CD4-positive, alpha-beta T cell treated with Interleukin-2 at 100 ng/mL for 4 hours (primary cell): ENCODE measurements at places on chromosomes 7 and 10.

DNA sequence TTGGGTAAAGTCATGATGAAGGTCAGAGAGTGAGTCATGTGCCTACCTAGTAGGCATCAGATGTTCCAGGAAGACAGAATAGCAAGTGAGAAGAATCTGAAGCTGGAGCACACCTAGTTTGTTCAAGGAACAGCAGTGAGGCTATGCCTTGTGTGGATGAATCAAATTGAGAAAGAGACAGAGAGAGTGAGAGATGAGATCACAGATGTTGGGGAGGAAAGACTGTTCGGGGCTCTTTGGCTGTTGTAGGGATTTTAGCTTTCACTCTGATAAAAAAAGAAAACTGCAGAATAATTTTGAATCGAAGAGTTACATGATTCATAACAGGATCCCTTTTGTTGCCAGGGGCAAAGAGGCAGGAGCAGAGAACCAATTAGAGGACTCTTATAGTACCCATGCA lies 6.3 kb downstream of the LIPF start:
- DNase-seq = no peak

GRCh38 chr7:140364819-140365218 lies 33.5 kb downstream of the SLC37A3 start:
- DNase-seq = no peak

DNA sequence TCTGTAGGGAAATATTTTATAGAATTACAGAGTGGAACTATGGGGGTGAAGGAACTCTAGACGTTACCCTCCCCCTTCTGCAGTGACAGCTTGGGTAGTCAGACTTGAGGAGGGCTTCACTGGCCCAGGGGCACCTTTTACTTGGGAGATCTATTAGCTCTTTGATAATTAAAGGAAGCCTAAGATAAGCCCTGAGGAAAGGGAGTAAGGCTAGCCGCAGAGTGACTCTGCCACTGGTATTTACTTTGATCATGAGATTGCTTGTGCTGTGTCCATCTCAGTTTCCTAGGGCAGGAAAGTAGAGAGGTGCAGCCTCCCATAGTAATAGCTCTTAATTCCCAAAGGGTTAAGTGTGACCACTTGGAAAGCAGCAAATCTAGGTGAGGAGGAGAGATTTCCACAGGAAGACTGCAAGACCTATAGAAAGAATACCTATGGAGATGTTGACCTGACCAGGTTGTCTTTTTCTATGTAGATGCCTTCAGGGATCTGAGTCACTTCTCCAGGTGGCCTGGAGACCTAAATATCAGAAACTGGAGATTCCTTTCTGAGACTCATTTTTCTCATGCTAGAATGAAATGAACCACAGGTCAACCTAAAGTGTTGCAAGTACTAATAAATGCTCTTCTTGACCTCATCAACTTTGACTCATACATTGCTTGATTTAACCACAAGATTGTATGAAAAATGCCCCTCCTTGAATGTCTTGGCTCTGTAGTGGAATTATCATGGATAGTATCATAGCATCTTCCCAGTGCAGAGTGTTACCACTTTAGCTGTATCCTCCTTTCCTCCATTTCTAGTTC lies 447.3 kb upstream of the GHITM start:
- no peak for DNase-seq

GRCh38 chr10:61632057-61632670 lies 30.6 kb upstream of the CABCOCO1 start:
- no peak for DNase-seq

- DNase-seq = peak; percentile 8
Observed at GRCh38 chr10:3622845-3623621, 162.0 kb downstream of the KLF6 start.

DNA sequence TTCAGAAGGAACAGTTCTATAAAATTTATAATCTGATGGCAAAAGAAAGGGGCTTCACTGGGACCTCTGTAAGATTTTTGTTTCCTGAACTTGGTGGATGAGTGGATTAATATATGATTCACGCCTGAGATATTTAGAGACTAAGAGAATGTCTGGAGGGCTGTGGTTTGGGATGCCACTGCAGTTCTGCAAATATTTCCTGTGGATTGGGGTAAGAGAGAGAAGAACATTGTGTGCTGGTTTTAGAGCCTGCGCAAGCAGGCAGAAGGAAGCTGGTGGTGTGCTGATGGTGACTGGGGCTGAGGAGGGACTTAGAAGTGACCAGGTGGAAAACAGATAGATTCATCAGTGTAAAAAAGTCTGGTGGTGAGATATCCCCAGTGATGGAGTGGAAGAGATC lies 87.0 kb downstream of the SUGCT start:
- DNase-seq = no peak

DNA sequence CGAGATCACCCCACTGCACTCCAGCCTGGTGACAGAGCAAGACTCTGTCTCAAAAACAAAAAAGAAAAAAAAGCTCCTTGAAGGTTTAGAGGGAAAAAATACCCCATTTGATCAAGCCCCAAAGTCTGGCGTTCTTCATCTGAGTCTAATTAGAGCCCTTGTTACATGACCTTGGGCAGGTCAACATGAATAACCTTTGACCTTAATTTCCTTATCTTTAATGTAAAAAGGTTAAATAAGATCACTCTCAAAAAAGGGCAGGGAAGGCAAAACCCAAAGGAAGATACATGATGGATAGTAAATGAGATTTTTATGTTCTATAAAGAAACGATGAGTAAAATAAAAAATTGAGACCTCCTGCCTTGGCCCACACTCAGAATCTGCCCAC lies 40.3 kb downstream of the SLC37A3 start:
- no peak for DNase-seq

- DNase-seq = peak; percentile 3
Observed at GRCh38 chr10:99234041-99234790, 1.4 kb downstream of the HPSE2 start.

DNA sequence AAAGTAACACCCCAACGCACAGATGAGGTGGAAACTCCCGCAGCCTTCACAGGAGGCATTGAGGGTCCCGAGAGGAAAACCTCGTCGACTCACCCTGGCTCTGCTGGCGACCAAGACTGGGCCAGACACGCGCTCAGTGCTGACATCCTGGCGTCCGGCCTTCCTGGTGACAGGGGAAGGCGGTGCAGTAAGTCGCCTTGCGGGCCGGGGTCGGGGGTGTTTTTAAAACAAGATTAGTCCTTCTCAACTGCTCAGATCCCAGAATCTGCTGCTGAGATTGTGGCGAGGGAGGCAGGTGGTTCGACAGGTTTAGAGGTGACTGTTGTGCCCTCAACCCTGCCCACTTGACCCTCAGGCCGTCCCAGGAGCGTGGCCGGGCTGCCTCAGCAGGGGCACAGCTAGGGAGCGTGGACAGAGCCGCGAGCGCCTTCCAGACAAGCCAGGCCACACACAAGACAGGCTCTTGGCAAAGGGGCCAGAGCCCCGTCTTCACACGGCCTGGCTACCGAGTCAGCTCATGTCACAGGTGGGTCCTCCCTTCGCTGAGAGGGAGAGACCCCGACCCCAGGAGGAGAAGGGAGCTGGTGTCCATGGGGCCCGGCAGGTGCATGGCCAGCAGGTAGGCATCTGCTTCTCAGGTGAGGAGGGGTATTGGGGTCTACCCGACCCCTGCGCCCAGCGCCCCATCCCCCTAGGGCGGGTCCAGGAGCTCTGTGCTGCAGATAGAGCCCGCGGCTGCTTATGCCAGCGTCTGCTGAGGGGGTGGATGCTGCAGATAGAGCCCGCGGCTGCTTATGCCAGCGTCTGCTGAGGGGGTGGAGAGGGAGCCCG lies 81.6 kb downstream of the DNAJB6 start:
- no peak for DNase-seq

- DNase-seq = no peak
Observed at GRCh38 chr7:72337390-72338167, 74.6 kb downstream of the CALN1 start.

- DNase-seq = no peak
Observed at GRCh38 chr7:36119005-36119706, 33.9 kb upstream of the EEPD1 start.

DNA sequence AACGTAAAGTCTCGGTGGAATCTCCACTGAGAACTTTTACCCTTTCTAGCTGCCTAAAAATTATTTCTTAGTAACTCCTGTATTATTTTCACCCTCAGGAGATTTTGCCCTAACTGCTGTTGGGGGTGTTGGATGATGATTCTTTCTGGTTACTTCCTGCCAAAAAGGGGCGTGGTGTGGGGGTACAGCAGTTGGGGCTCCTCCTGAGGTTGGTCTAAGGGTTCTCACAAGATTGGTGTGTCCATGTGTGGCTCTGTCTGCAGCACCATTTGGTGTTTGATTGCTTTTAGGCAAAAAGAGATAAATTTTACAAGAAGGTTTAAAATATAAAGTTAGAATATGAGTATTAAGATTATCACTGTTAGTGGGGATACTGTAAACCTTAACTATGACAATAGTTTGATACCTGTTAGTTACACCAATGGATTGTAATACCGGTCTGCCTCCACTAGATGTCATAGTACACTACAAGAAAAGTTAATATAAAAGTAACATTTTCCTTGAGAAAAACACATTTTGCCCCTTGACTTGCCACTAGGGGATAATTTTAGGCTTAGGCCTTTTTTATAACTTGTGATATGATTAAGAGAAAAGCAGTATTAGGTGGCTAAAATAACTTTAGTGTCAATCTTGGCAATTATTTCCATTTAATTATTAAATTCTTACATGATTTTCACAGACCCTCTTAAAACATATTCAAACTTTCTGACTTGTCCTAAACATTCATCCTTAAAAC lies 928.7 kb downstream of the IPMK start:
- DNase-seq = peak; percentile 28

- DNase-seq = no peak
Observed at GRCh38 chr7:66743920-66744319, 3.4 kb downstream of the RABGEF1 start.

GRCh38 chr10:26829810-26830515 lies 30.8 kb downstream of the ABI1 start:
- DNase-seq = no peak

GRCh38 chr10:108421266-108421665 lies 1256.8 kb upstream of the SORCS1 start:
- DNase-seq = no peak

GRCh38 chr10:112349521-112350085 lies 24.3 kb upstream of the ACSL5 start:
- no peak for DNase-seq

DNA sequence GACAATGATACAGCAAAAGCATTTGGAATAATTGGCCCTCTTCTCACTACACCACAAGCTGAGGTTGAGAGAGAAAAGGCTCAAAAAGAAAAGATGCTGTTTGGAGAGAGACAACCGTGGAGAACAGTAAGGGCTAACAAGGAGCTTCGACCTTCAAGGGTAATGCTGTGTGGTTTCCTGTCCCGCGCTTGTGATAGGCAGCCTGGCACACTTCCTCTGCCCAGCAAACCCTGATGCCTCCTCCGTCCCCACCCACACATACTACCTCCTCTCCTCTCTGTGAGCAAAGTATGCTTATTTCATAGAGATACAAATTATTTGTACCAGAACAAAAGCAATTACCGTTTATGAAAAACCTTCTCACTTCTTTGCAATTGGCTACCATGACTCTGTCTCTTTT lies 755.4 kb downstream of the KCNMA1 start:
- no peak for DNase-seq

- DNase-seq = no peak
Observed at GRCh38 chr10:5502061-5502521, 2.7 kb upstream of the CALML5 start.

DNA sequence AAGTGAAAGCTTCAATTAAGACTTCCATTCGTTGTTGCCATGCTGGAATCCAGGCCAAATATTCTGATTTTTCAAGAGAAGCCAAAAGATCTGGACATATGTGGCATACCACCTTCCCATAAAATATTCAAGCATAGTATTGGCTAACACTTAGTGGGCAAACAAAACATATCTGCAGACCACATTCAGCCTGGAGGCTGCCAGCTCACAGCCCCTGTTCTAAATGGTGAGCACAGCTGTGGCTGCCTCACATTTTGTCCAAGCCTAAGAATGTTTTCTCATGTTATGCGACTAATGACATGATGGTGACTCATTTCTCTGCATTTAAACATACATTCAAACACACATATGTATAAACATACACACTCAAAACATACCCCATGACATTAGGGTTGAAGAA lies 10.6 kb upstream of the CALU start:
- no peak for DNase-seq

DNA sequence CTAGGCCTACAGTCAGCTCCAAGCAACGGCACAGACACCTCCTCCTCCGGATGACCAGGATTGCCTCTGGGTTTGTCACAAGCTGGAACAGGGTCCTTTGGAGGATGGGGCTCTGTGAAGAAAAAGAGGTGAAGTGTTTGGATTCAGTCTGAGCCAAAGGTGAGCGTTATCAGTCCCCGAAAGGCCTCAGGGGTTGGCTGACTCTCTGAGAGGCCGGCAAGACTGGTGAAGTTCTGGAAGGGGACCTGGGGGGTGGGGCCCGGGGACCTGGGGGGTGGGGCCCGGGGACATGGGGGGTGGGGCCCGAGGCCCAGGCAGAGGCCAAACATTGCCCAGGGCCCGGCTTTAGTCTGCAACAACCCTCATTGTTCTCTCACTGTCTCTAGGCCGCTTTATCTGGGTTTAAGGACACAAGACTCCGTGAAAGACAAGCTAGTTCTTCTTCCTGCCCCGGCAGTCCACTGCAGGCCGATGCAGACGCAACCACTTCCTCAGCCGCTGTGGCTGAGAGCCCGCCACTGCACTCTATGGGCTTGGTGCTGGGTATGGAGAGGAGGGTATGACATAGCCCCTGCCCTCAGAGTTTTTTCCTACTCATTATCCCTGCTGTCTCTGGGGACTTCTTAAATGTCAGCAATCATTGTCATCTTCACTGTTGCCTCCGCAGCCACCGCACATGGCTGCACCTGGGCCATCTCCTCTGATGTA lies 27.4 kb upstream of the PSAP start:
- no peak for DNase-seq

DNA sequence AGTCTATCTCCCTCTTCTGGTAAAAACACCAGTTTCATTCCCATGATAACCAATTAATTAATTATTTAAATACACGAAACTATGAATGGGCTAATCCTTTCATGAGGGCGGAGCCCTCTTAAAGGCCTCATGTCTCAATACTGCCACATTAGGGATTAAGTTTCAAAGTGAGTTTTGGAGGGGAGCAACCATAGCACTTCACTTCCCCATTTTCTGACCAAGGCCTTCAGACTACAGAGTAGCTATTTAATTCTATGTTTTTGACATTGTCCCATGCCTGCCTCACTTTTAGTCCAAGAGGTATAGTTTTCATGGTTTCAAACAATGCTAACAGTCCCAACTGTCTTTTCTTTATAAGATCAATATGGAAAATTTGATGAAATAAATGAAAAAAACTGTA lies 618.6 kb downstream of the ZWINT start:
- DNase-seq = no peak

- no peak for DNase-seq
Observed at GRCh38 chr7:40643664-40644063, 508.9 kb downstream of the SUGCT start.

- DNase-seq = no peak
Observed at GRCh38 chr7:33336820-33337219, 207.5 kb downstream of the BBS9 start.

DNA sequence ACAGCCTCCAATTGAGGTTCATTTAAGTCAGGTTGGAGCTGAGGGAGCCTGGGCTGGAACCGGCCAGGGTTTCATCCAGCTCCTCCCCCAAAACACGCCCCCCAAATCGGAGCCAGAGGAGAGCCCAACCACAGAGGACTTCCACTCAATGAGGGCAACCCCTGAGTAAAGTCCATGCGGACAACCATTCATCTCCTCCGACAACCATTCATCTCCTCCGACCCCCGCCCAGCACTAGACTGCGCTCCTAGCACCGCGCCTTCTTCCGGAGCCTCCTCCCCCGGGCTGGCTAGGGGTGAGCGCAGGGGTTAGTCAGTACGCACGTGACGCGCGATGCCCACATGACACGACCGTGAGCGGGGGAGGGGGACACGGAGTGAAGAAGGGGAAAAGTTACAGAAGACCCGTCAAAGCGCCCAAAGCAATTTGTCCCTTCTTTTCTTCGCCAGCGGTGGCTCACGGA lies 1.4 kb downstream of the MAGI2 start:
- DNase-seq = no peak
